Karpas-422 (cell line): ENCODE measurements at places on chromosomes 1 and 21. TPM values are rescaled to one million over a fixed set of nuclear protein-coding genes. Genes with fewer than 3 reads are reported as not detected.

- peak; percentile 53 for DNase-seq
Observed at GRCh38 chr1:218983848-218984247, 189.8 kb upstream of the LYPLAL1 start.

DNA sequence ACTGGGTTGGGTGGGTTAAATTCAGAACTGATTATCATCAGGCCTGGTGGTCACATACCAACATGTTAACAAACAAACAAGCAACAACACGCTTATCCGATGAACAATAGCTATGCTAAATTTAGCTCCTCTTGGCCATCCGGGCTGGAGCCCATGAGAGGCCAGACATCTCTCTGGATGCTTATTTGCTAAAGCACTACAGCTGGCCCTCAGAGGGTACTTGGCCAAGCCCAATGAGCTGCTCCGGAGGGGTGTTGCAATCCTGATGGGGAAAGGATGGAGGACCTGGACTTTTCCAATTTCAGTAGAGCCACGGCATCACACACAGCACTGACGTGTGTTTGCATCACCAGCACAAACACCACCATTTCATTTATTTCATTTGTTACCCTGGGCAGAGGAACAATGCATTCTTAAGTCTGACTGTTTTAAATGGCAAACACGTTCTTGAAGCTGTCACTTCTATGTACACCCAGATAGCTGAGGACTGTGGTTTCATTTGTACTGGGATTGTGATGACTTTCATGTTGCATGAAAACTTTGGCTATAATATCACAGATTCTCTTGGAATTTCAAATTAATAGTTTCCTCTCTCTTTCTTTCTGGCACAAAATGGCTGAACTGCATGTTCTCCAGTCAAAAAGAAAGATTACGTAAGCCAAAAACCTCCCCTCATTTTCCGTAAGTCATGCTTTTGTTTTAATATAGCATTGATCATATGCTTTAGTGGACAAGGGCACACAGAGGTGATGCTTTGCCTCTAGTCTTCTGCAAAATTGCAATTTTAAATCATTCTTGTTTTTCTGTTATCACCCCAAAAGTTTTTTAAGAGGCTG lies 359.8 kb upstream of the KAZN start:
- no peak for DNase-seq

GRCh38 chr1:31781756-31782371 lies 17.7 kb upstream of the ADGRB2 start:
- peak; percentile 72 for DNase-seq

DNA sequence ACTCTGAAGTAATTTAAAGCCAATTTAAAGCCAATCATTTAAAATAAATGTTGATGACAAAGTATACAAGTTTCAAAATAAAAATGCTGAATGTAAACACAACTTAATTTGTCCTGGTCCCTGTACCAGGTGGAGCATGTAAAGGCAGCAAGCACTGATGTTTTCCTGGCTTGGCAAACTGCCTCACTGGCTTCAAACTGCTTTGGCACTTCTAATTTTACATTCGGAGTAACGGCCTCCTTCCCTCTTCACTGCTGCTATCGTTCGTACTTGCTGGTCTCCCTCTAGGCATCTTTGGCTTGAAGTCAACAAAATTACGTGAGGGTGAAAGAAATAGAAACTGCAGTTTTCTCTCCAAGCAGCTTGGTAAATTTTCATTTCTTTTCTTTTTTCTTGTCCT lies 287.9 kb downstream of the LTN1 start:
- no peak for DNase-seq

DNA sequence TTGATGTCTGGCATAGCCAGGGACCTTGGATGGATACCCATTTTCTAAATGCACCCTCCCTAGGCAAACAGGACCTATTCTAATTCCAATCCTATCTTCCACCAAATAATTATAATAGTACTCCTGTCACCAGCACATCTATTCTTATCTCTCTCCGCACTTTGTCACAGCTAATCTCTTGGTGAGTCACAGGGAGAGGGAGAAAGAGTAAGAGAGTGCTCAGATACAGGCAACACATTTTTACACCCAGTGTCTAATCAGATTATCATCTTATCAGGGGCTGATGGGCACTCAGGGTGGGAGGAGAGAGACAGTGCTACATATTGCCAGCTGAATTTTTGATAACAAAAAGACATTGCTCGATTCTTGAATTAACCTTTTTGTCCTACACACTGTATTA lies 275.0 kb upstream of the BEND5 start:
- DNase-seq: no peak

DNA sequence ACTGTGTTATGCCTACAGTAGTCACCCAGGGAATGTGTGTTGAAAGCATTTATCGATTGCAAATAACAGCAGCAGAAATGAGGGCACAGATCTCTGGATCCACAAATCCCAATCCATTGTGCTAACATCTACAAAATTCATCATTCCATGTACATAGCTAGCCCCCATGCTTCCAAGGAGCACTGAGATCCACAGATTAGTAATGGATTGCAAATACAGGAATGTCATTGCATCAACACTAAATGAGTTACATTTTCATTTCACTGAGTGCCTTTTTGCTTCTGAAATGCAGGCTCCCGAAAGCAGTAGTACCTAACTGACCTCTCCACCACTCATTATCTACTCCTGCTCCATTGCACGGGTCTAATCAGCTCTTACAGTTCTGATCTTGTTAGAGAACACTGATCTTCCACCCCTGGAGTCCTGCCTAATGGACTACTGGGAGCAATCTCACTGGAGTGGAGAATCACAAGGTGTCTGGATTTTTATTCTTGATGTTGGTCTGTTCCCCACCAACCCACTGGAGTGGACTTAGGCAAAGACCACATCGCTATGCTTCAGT lies 30.5 kb downstream of the ASTN1 start:
- DNase-seq: no peak

DNA sequence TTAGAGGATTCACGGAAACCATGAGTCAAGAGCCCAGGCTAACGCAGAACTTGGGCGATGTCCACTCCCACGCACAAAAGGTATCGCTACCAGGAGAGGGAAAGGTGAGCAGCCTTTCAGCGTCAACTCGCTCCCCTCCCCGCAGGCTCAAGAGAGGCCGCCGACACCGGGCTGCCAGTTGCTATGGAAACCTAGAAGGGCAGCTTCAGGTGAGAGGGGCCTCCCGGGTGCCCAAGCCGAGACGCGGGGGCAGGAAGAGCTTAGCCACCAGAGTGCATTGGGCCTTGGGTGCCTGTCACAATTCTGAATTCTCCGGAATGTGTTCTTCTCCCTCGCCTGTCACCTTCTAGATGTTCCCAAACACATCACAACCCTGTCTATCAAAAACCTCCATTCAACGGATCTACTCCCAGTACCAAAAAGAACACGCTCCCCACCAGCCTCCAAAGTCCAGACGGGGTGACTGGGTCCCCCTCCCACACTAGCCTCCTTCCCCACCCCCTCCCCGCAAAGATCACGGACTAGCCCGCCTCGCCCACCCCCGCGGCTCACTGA lies 694 bp downstream of the MEAF6 start:
- peak; percentile 77 for DNase-seq

DNA sequence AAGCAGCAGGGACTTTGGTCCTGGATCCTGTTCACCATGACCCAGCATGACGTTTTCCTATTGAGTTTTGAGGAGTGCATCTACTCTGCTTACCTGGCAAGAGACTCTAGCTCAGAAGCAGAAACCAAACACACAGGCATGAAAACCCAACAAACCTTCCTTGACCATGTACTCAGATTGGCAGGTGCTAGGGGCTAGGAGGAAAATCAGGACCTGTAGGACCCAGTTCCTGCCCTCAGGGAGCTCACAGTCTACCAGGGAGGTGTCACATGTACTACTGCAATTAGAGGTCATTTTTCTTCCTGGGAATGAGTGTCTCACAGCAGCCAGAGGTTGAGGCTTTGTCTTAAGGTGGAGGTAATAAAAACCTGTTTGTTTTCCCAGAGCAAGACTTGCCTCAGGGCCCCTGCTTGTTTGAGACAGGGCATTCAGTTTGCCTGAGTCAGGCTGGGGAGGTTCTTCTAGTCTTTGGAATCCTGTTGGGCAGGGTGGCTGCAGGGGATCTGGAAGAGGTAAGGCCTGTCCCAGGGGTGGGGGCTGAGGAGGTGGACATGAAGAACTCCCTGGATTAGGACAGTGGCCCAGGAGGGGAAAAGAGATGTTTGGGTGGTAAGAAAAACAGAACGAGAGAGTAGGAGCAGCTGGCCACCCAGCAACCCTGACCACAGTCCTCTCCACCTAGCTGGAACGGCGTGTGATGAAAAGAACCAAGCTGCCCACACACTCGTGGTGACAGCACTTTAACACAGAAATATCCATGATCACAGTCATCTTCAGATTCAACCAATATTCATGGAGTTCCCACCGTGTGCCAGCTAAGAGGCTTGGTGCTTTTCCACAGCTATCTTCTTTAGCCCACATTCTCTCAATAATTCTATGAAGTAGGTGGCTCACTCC lies 30.8 kb downstream of the IER5 start:
- no peak for DNase-seq

DNA sequence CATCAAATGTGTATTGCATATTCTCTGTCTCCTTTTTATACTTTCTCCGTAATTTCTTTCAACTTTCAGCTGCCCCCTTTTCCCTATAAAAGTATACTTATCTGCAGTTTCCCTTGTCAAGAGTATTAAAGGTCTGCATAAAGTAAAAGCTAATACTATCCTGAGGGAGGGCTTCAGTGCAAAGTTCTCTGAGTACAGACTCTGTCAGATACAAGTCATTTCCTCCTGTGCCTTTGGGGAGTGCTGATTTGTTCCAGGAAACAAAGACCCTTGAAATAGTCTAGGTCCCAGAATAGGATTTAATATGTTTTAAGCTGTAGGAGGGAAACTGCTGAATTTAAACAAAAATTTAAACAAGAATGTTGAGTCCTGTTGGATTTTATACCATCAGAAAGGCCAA lies 11.7 kb downstream of the GPR161 start:
- DNase-seq: no peak

DNA sequence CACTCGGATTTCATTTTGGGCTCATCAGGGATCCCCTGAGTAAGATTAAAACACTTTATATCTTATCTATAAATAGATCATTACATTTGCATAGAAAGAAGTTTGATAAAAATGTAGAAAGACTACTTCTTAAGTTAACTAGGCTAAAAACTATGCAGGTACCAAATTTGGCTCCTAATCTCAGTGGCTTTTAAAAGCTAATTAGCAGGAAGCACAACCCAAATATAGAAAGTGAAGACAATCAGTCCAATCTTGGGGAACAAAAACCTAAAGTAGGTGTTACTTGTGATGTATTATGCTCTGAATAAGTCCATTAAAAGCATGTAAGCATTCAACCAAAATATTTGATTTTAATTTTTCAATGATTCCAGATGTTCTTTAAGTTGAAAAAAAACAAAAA lies 35.4 kb downstream of the SMYD3 start:
- peak; percentile 53 for DNase-seq

DNA sequence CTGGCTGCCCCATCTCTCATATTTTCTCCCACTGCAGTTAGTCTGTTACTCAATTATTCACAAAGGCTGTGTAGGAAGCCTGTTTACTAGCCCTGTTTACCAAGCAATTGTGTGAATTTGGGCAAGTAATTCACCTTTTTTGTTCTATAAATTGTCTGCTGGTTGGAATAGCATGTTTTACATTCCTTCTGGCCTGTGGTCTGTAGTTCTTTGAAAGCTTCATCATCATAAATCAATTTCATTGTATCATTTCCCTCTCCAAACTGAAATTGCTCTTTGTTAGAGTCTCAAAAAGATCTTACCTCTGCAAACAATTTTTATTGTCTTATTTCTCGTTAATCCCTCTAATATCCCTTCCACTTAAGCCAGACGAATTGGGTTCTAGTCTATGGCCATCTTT lies 1059.5 kb upstream of the ADGRL4 start:
- DNase-seq: no peak

DNA sequence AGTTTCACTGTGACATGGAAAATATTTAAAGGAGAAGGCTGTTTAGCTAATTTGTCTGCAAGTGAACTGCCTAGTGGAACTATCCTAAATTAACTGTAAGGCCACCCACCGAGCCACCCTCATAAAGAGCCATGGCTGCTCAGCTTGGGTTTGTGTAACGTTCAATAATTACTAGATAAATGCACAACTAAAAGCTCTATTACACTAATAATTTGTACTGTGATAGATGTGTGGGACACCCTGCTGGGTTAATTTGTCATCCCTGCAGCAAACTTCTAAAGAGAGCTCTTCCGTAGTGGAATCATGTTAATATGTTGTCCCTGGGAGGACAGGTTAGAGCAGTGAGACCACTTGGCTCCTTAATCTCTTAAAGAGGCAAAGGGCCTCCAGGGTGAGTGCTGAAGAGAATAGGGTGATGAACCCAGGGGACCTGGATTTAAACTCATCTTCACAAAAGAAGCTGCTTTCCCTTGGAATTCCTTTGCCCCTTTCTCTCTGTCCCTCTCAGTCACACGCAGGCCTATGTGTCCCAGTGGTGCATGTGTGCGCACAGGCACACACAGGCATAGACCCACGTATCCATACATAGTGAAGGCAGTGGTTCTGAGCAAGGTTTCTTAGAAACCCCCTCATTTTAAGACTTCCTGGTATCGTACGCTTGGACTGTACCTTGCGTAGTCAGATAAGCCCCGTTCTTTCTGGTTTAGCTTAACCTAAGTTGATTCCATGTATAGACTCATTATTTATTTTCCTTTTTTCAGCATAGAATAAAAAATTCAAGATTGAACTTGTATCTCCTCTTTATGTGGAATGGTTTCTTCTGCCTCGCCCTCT lies 310.3 kb downstream of the NFIA start:
- DNase-seq: no peak

GRCh38 chr1:14017531-14017961 lies 317.6 kb downstream of the PRDM2 start:
- no peak for DNase-seq

GRCh38 chr1:11281518-11282331 lies 8.7 kb downstream of the UBIAD1 start:
- no peak for DNase-seq

GRCh38 chr1:3034162-3034561 lies 12.9 kb downstream of the ACTRT2 start:
- no peak for DNase-seq

DNA sequence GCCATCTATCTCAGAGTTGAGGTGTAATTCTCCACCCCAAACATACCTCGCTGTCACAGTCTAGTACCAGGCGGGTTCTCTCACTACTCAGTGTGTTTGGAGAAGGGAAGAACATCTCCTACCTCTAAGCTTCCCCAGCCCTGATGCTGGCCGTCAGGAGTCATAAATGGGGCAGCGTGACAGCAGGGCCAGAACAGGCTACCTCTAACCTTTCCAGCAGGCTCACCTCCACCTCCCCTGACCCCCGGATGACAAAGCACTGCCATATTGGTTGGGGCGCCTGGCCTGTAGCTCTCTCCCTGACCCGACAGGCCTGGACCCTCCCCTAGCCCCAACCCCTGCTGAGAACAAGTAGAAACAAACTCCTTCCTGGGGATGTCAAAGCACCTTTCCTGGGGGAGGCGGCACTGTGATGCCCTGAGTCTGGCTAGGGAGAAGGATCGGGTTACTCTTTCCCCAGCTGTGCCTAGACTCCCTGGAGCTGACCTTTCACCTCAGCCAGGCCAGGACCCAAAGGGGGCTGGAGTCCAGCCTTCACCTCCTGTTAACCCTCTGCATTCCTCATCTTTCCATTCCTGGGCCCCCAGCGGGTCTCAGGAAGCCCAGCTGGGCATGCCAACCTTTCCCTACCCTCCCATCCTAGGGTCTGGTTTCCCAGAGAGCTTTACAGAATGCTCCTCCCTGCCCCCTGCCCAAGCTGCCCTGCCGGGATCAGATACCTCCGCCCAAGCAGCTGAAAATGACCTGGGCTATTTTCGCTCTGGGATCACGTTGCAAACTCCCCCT lies 34.2 kb downstream of the AHDC1 start:
- no peak for DNase-seq

GRCh38 chr21:46606427-46606813 lies 1.5 kb upstream of the S100B start:
- DNase-seq: no peak

Gene CTH
- total RNA-seq: 23.0 and 63.3 TPM in 2 replicates

Gene IFFO2
- total RNA-seq: not detected in 2 replicates

Gene REN
- total RNA-seq: not detected in 2 replicates

Gene CD1B
- not detected in 2 replicates for total RNA-seq
